ENCODE measurements at places on chromosomes 3 and 15.

DNA sequence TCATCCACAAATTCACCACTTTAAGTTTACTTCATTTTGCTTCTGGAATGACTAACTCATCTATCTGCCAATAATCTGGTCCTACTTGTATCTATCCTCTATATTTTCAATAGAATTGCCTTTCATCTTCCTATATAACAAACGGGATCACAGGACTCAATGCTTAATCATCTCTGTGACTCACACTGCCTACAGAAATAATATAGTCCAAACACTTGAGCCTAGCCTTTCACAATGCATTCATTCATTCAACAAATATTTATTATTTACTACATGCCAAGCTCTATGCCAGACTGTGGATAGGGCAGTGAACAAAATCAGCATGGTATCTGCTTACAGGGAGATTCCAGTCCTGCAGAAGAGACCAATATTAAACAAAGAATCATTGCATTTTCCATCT lies 16.6 kb upstream of the AGTR1 start:
- no peak for DNase-seq

GRCh38 chr3:133827684-133828083 lies 22.1 kb downstream of the SRPRB start:
- no peak for DNase-seq

DNA sequence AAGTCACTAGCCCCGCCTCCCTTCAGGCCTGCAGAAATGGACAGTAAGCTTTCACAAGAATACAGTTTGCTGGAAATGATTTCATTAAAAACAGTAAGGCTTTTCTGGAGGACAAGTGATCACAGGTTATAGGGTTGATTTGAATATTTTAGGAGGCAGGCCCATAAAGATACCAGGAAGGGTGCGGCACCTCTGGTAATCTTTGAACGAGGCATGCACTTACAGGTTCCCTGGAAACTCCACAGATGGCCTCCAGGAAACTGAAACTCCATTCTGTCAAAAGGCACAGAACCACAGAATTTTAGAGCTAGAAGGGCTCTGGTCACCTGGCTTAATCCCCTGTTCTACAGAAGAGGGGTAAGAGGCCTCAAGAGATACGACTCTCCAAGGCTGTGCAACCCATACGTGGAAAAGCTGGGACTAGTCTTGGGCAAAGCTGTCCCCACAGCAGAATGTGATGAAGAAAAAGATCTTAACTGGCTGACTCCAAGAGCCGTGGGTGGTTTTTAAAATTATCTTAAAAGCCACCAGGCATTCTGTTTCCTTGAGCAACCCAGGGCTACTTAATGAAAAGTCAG lies 1.2 kb downstream of the STARD5 start:
- DNase-seq, result no peak

DNA sequence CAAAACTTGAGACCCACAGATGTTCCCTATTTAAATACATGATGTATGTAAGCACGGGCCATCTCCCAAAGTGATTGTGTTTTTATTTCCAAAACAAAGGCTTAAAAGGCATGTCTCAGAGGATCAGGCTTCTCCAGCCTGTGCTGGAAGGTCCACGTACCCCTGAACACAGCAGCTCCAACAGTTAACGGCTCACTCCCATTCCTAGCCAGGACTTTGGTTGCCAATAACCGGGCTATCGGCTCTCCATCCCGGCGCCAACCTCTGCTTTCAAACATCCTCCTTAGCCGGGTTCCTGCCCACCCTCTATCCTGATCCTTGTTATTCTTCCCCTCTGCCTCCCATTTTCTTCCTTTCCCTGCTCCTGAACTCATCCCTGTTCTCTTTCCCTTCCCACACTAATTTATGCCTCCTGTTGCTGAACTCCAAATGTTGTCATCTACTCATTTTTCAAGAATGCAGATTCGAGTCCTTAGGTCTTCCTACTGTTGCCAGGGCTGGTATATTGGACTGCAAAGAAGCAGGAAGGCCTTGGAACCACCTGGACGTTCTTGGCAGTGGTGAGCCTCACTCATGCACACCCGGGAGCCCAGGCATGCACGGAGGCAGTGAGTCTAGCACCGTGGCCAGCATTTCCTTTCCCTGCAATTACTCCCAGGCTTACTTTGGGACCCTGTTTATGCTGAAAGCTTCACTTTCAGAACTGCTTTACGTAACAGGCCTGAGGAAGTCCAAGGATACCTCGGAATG lies 128.4 kb upstream of the RAD18 start:
- DNase-seq, result no peak

DNA sequence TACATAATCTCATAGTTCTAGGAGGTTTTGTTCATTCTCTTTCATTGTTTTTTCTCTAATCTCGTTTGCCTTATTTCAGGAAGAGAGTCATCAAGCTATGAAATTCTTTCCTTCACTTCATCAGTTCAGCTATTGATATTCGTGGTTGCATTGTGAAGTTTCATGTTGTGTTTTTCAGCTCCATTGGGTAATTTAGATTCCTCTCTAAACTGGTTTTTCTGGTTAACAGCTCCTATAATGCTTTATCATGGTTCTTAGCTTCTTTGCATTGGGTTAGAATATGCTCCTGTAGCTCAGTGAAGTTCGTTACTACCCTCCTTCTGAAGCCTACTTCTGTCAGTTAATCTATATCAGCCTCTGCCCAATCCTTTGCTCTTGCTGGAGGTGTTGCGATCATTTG lies 69.4 kb upstream of the CD96 start:
- no peak for DNase-seq
